SW 1271 (cell line): ENCODE measurements at places on chromosomes 16 and 17.
A peak's percentile ranks its signal among the peaks of the same experiment; 100 is the strongest.

GRCh38 chr17:73976147-73976546 lies 227.3 kb upstream of the RPL38 start:
- DNase-seq: no peak

DNA sequence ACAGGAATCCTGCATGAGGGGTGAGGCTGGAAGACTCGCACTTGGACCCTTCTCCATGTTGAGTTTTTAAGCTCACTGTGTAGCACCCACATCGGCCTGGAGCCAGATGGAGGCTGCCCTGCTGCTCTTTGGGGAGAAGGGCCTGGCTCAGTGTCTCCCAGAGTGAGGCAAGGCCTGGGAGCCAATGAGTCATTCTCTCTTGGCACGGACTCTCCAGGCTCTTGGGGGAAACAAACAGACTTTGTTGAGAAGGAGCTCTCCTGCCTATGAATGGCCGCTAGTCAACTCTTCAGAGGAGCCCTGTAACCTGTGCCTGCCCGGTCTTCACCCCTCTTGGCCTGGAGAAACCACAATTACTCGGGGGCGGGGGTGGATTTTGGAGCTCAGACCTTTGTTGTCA lies 50.8 kb upstream of the MAF start:
- no peak for DNase-seq

DNA sequence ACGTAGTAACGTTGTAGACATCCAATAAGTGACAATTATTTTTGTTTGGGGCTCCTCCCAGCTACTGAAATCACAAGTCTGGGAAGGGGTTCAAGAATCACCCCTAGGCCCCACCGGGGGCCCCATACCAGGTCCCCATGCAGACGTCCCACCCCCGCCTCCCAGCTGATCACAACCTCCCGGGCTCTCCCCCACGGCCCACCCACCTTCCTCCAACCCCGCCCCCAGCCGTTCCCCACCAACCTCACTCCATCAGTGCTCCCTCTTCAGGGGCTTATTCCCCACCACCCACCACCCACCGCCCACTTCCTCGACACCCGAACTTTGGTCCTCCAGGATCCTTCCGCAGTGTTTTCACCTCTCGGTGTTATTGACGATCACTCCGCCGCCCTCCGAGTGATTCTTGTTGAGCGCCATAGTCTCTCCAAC lies 240 bp downstream of the WBP2 start:
- DNase-seq: no peak

GRCh38 chr16:17328932-17329331 lies 141.8 kb downstream of the XYLT1 start:
- no peak for DNase-seq

GRCh38 chr17:55421179-55421934 lies at the start of gene MMD:
Gene MMD (minus strand): TSS chr17:55421835. CDS start chr17:55421695, 140 bp downstream.
- DNase-seq: peak; percentile 45

DNA sequence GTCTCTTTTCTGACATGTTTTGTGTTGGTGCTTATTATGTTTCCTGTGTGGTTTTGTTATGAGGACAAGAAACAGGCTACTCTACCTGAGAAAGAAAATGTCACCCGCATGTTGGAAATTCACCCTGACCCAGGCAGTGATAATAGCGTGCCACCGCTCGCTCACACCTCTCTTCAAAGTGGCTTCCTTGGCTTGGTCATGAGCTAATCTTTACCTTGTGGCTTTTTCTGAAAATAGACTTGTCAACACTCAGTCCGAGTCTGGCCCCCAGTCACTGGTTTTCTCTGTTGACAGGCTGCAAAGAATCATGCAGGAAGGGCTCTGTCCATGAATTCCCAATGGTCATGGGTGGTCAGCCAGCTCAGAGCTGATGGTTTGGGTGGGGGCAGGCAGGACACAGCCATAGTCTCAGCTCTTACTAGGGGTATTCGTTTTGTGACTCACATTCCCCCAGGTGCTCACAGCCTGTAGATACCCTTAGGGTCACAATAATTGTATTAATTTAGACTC lies 121.3 kb upstream of the CACNG5 start:
- DNase-seq: no peak

DNA sequence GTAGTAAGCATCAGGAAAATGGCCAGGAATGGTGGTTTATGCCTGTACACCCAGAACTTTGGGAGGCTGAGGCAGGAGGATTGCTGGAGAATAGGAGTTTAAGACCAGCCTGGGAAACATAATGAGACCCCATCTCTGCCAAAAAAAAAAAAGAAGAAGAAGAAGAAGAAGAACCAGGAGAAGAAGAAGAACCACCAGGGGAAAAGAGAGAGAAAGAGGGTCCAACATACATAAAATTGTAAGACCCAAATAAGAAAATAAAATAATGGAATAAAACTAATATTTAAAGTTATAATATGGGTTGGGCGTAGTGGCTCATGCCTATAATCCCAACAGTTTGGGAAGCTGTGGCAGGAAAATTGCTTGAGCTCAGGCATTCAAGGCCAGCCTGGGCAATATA lies 408.4 kb downstream of the ZFHX3 start:
- DNase-seq: no peak

DNA sequence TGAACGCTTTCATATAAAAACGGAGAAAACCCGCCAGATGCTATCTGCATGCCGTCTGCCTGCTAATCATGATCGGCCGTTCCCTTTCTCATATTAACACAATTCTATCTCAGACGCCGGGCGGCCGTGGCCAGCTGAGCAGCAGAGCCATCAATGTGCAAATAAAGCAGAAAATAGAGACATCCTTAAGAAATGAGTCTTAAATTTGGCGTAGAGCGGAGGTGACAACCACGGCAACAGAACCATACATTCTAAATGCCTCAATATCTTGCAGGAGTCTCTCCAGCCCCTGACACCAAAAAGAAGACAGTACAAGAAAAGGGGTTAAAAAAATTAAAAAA lies 2.7 kb upstream of the IRX5 start:
- DNase-seq: no peak

- no peak for DNase-seq
Observed at GRCh38 chr16:12587170-12587569, 216.5 kb downstream of the CPPED1 start.

DNA sequence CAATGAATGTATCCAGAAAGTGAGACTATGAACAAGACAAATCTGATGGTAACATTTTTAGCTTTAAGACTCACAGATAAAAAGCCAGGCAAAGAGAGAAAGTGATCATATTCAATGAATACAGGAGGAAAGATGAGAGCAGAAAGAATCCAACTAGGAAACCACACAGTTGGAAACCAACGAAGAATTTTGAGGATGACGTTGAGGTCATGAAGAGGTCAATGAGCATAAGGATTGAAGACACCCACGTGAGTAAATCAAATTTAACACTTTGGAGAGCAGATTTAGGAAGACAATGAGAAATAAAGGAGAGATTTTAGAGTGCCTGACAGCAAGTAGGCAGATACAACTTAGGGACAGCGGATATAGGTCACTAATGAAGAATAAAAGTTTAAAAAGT lies 948.1 kb downstream of the KCNJ2 start:
- DNase-seq: no peak
